ENCODE measurements at places on chromosomes 11 and 22.
A peak's percentile ranks its signal among the peaks of the same experiment; 100 is the strongest.

DNA sequence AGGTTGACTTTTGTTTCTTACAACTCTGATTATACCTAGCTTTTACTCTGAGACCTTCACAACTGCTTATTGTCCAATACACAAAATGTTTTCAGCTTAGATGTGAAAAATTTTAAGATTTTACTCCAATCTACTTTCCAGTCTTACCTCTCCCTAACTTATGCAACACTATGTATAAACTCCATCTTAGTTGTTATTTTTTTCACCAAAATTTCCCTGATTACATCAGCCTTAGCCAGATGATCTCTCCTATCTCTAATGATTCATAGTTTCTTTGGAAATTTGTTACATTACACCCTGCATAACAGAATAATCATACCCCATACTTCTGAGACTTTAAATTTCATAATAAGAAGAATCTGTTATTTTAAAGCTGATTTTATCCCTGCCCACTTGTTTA is 621.0 kb upstream of the ANO3 start:
- no peak overlapping the region for H3K4me3 ChIP-seq
- H3K27ac ChIP-seq = no peak overlapping the region
- no peak for DNase-seq
- H3K36me3 ChIP-seq = no peaks in the 10 kb centered on the region

DNA sequence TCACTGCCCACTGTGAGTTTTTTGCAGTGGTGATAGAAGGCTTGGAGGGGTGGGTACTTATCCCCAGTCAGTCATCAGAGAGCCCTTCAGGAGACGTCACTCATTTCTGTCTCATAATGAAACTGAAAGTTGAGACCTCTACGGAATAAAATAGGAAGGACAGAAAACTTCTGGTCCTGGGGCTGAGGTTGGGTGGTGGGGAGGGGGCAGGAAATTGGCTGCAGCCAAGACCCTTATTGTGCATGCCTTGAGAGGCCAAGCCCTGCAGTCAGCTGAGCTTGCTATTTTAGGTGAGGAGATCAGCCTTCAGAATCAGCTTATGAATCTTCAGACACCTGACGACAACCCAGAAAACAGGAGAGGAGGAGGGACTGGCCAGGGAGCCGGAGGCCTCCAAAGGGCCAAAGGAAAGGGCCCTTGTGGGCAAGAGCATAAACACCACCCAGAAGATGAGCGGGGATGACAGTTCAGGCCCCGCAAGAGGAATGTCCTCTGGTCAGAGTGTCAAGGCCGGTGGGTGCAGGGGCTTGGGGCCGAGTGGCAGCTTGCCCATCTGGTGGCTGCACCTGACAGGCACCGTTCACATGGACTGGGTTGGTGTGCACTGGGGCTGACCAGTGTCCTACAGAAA is 17.9 kb upstream of the ADA2 start:
- H3K4me1 ChIP-seq = peaks cover 25% of the 10 kb centered on the region
- no peaks in the 10 kb centered on the region for H3K36me3 ChIP-seq
- H3K27me3 ChIP-seq = no peaks in the 10 kb centered on the region
- no peak for DNase-seq

DNA sequence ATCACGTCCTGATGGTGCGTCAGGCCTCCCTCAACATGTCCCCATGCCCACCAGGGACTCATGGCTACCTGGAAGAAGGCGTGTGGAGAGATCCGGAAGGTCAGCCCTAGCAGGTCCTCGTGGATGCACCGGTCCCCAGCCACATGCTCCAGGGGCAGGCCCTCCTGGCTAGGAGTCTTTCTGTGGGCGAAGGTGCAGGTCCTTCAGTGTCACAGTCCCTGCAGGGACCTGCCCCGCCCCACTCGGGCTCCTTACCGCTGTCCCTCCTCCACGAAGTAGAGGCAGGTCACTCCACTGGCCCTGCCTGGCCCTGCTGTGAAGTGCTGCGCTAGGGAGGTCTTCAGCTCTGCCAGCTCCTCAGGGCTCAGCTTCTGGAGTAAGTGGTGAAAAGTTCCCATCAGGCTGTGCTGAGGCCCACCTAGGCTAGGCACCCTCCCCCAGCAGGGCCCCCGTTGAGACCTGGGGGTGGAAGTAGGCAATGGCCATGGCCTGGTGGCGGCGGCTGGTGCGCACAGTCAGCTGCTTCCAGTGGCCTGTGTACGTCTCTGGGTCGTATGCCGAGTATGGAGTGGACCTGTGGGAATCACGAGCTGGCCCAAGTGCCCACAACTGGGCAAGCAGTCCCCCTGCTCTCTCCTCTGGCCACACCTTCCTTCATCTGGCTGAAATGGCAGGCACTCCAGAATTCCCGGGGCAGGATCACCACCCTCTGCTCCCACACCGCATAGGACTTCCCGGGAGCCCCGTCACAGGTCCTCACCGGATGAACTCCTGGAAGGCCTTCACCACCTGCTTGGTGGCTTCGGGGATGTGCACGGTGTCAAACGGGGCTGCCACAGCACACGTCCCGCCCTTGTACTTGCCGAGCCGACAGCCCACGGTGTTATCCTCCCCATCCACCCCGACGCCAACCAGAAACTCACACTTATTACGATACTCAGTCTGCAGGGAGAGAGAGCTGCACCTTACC is 1.1 kb upstream of the RANBP1 start:
- DNase-seq = no peak
- H3K27ac ChIP-seq = no peak overlapping the region
- peaks cover 23% of the 10 kb centered on the region for H3K36me3 ChIP-seq
- H3K4me1 ChIP-seq = peaks cover 16% of the 10 kb centered on the region
- H3K4me3 ChIP-seq = no peak overlapping the region

- H3K4me1 ChIP-seq = peaks cover 33% of the 10 kb centered on the region
- H3K27ac ChIP-seq = no peak overlapping the region
- peaks cover 3% of the 10 kb centered on the region for H3K36me3 ChIP-seq
- no peak overlapping the region for H3K4me3 ChIP-seq
- no peak for DNase-seq
Measured at GRCh38 chr11:67272327-67273259, 6.3 kb downstream of the GRK2 start.

GRCh38 chr22:38243007-38243765 is 29.6 kb downstream of the TMEM184B start:
- 0 out of 2 replicates have a peak, but pooled peaks cover 2% of the 10 kb centered on the region for H3K4me1 ChIP-seq
- peak overlapping the region; percentile 79 for H3K27ac ChIP-seq
- no peaks in the 10 kb centered on the region for H3K27me3 ChIP-seq
- H3K36me3 ChIP-seq = no peaks in the 10 kb centered on the region
- no peak overlapping the region for H3K4me3 ChIP-seq

DNA sequence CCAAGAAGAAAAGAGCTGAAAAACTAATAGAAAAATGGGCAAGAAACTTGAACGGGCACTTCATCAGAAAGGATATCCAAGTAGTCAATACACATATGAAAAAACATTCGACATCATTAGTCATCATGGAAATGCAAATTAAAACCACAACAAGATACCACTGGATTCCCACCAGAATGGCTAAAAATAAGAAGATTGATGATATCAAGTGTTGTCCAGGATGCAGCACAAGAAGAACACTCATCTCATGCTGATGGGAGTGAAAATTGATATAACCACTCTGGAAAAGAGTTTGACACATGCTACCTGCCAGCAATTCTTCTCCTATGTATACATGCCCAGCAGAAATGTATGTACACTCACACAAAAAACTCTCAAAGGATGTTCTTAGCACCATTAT is 26.9 kb upstream of the SCUBE2 start:
- peaks cover 17% of the 10 kb centered on the region for H3K4me1 ChIP-seq
- no peak overlapping the region for H3K4me3 ChIP-seq
- no peaks in the 10 kb centered on the region for H3K27me3 ChIP-seq

- H3K4me1 ChIP-seq = peaks cover 8% of the 10 kb centered on the region
- no peak overlapping the region for H3K4me3 ChIP-seq
- DNase-seq = peak; percentile 66
Measured at GRCh38 chr11:62193952-62194351, 3.9 kb downstream of the SCGB1D1 start.

DNA sequence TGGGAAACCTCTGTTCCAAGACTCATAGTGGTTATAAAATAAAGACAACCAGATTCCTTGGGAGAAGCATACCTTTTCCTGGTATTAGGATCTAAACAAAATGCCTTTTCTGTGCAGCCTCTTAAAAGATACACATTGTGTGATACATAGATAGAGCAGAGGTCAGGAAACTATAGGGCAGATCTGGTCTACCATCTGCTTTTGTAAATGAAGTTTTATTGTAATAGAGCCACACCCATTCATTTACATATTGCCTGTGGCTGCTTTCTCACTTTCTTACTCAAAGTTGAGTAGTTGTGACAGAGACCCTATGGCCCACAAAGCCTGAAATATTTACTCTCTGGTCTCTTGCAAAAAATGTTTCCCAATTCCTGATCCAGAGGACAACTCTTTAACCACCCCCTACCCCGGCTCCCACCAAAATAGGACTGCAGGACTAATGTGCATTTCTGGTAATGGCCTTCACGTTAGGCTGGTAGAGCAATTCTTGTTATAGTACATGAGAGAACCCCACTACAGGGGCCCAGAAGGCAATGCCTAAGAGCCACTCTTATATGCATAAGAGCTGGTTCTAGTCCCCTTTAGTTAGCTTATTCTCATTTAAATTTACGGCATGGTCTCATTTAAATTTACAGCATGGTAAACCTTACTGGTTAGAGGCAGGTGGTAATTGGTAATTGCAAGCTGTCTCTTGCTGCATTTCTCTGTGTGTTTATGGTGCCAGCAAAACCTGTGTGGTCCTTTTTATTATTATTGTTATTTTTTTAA is 76.8 kb upstream of the YWHAH start:
- H3K4me3 ChIP-seq = peak overlapping the region; percentile 27
- H3K36me3 ChIP-seq = no peaks in the 10 kb centered on the region
- DNase-seq = peak; percentile 50
- peak overlapping the region; percentile 72 for H3K27ac ChIP-seq

DNA sequence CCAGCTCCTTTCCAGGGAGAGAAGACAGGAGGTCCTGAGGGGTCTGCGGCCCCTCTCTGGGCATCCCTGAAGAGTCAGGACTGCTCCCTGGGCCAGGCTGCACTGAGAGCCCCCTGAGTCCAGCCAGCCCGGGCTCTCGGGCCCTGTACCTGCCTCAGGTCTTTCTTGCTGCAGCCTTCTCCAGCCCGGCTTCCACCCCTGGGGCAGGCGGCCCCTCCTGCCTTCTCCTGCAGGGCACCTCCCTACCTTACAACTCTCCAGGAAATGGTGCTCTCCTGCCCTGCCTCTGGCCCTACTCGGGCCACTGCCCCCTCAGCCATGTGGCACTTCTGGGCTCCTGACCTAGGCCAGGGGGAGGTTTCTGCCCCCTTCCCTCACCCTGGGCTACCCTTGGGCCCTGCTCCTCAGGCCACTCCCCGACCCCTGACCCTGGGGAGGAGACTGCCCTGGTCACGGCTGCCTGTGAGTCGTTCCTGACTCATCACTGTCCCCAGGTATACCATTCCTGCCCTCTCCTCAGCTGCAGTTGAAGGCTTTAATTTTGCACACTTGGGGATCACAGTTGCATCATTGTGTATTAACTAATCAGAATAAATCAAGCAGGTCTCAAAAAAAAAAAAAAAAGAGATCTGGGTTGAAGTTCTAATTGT is 251.1 kb downstream of the NXPE2 start:
- no peak overlapping the region for H3K27ac ChIP-seq
- H3K27me3 ChIP-seq = no peaks in the 10 kb centered on the region
- no peak for DNase-seq

DNA sequence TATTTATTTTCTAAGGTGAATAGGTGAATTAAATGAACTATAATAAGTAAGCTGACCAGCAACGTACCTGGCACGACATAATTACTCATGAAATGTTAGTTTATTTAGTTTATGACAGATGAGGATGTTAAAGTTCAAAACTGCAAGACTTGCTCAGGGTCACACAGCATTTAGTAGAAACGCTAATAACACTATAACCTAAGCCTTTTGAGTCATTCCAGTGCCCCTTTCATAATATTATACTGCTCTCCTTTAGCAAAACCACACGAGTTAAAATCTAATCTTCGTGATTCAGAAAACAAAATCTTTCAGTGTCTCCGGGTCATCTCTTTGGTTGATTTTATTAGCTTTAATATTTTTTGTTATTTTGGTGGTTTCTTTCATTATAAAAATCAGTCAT is 39.6 kb downstream of the BTBD10 start:
- H3K36me3 ChIP-seq = no peaks in the 10 kb centered on the region
- DNase-seq = no peak
- no peak overlapping the region for H3K4me3 ChIP-seq
- H3K27me3 ChIP-seq = no peaks in the 10 kb centered on the region
- no peak overlapping the region for H3K27ac ChIP-seq
- no peaks in the 10 kb centered on the region for H3K4me1 ChIP-seq

DNA sequence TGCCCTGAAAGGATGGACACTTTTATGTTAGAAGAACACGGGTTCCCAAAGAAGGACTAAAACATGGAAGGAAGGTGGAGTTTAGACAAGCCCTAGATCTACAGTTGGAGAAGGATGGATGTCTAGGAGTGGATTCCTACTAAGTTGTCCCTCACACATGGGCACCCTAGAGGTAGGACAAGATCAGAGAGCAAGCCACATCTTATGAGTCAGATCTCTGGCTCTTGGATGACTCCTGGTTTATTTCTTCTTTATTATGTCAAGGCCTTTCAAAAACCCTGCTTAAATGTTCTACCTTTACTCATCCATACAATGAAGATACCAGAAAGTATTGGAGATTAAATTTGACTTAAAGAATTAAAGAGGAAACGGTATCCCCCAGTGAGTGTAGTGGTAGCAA is 34.4 kb downstream of the PRCP start:
- no peak overlapping the region for H3K27ac ChIP-seq
- DNase-seq = no peak
- H3K4me3 ChIP-seq = no peak overlapping the region
- H3K36me3 ChIP-seq = no peaks in the 10 kb centered on the region
- H3K4me1 ChIP-seq = 0 out of 2 replicates have a peak, but pooled peaks cover 5% of the 10 kb centered on the region

Data from GM23338 (cell line).